ENCODE measurements at places on chromosomes 4 and X.

- no peak for DNase-seq
Observed at GRCh38 chr4:57090079-57090478, 20.1 kb downstream of the IGFBP7 start.

GRCh38 chr4:38072578-38072977 is 112.4 kb downstream of the PTTG2 start:
- no peak for DNase-seq

GRCh38 chrX:21970326-21970725 is 29.8 kb downstream of the SMS start:
- no peak for DNase-seq

DNA sequence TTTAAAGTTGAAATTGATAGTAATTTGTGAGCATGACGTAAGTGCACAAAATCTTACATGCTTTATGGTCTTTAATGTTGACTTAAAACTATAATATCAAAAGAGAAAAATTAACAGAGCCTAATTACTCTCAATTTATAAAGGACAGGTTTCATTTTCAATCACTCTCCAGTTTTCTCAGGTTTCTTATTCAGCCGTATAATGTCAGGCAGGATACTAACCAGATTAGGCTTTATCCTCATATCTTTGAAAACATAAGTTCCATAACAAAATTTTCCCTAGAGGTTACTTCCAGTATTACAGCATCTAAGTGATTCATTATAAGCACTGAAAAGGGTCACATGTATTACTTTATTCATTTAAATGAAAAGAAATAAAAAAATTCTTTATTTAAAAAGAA is 492.1 kb downstream of the PACRGL start:
- DNase-seq, result no peak

DNA sequence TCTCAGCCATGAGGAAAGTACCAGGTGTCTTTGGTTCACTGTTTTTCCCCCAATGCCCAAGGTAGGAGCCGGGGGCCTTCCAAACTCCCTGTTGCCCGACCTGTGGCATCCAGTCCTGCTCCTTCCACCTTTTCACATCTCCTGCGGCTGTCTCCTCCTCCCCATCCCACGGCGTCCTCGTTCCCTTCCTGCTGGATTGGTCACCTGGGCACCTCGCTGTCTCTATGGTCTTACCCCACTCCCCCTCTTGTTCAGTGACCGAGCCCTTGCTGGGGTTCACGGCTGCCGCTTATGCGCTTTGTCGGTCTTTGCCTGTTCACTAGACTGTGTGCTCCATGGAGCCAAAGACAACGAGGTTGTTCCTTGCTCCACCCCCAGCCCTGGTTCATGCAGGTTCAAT is 188.7 kb upstream of the PSAPL1 start:
- no peak for DNase-seq

GRCh38 chrX:135295944-135296305 is 13.4 kb upstream of the ETDC start:
- DNase-seq, result no peak

GRCh38 chrX:41314204-41314603 is 19.8 kb upstream of the DDX3X start:
- no peak for DNase-seq

DNA sequence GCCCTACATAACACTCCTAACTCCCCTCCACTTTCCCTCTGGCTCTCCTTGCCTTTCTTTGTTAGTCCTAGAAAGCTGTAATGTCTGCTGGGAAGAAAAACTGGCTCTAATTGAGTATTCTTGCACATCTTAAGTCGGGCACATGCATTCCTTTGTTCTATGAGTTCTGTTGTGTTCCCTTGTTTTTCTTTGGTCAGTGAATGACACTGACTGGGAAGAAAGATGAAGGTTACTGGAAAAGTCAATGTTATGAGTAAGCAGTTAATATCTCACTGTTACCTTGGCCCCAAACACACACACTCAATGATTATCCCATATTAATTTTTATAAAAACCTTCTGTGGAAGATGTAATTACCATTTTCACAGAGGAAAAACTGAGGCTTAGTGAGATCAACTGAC is 215.9 kb downstream of the SOWAHB start:
- no peak for DNase-seq

- no peak for DNase-seq
Observed at GRCh38 chr4:70133473-70133872, 20.6 kb upstream of the PRR27 start.

DNA sequence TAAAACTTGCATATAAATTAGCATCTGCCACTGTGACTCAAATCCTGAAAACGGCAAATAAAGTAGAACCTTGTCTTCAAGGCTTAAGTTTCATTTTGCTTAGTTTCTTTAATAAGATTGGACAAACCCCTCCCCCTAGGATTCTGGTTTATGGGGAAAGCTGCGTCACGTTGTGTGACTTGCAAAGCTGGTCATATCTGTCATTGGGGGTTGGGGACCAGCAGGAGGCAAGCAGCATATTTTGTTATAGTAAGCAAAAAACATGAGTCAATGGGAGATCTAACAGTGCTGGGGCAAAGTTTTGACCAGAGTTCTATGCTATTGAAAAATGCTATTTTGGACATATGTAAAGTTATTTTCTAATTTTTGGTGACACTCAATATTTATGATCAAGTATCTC is 407.3 kb downstream of the PCDH18 start:
- DNase-seq, result no peak

DNA sequence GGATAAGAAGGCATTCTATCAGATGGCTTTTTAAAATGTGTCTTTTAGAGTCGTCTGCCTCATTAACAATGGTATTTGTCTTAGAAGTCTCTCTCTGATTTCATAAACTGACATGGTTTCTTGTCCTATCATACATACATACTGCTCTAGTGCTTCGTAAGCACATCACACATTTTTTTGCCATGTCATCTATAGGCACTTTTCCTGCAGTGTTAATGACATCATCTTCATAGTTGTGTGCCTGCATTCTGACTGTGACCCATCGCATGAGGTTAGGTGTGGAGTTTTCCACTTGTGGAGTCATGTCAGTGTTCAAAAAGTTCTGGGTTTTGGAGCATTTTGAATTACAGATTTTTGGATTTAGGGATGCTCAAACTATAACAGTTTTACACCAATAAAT is 361.6 kb upstream of the SPOCK3 start:
- no peak for DNase-seq

GRCh38 chrX:110442635-110443034 is 84.0 kb downstream of the RTL9 start:
- DNase-seq, result no peak

- no peak for DNase-seq
Observed at GRCh38 chr4:158778156-158778711, 9.4 kb downstream of the FNIP2 start.

- no peak for DNase-seq
Observed at GRCh38 chr4:1763550-1764080, 29.5 kb upstream of the FGFR3 start.

DNA sequence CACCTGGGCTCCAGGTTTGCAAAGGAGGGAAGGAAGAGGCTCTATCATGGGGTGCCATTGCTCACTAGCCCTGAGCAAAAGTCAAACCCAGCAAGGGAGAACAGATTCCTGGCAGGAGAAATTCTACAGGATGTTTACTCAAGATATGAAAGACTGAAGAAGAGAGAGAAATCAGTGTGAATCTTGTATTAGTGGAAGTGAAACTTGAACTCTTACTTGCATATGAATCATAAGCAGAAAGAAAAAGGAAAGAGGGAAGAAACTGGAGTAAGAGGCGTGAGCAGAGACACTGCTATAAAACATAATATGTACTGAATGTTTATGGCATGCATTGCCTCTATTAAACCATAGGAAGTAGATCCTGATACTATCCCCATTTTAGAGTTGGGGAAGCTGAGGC is 60.9 kb downstream of the C4orf46 start:
- no peak for DNase-seq

- DNase-seq, result peak; percentile 65
Observed at GRCh38 chr4:125316791-125317524, 2.2 kb downstream of the FAT4 start.

- DNase-seq, result no peak
Observed at GRCh38 chr4:64718091-64718490, 308.8 kb upstream of the TECRL start.

DNA sequence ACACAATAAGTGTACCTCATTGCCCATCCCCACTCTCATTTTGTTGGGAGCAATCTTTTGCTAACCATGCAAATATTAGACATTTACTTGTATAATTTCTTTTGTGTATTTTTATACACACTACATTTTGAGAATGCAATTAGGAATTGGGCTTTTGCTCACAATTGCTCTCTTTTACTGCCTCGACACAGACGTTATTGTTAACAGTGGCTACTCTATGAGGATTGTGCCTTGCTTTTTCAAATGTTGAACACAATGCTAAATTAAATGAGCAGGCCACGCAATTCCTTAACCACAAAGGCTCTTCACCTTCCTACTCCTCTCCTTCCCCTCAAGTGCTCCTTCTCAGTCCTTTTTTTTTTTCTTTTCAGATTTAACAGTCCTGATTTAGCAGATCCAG is 42.8 kb upstream of the HPF1 start:
- no peak for DNase-seq

GRCh38 chr4:1967512-1968149 is 41.1 kb downstream of the NELFA start:
- no peak for DNase-seq

DNA sequence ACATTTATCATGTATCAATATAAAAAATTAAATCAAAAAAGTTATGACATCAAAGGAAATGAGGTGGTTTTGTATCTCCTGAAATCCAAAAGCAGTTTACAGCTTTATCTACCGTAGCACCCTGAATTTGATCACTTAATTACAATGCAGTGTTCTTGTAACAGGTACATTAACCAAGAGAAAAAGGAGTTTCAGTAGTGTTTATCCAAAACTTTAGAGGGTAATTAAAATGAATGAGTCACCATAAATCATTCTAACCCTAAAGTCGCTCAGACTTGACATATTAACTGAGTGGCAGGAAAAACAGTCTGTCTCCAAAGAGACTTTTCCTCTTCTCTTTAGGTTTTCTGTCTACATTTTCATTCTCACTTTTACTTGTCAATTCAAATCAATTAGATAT is 907.6 kb upstream of the EPHA5 start:
- DNase-seq, result no peak

GRCh38 chrX:39661116-39661907 is 436.4 kb downstream of the BCOR start:
- no peak for DNase-seq

DNA sequence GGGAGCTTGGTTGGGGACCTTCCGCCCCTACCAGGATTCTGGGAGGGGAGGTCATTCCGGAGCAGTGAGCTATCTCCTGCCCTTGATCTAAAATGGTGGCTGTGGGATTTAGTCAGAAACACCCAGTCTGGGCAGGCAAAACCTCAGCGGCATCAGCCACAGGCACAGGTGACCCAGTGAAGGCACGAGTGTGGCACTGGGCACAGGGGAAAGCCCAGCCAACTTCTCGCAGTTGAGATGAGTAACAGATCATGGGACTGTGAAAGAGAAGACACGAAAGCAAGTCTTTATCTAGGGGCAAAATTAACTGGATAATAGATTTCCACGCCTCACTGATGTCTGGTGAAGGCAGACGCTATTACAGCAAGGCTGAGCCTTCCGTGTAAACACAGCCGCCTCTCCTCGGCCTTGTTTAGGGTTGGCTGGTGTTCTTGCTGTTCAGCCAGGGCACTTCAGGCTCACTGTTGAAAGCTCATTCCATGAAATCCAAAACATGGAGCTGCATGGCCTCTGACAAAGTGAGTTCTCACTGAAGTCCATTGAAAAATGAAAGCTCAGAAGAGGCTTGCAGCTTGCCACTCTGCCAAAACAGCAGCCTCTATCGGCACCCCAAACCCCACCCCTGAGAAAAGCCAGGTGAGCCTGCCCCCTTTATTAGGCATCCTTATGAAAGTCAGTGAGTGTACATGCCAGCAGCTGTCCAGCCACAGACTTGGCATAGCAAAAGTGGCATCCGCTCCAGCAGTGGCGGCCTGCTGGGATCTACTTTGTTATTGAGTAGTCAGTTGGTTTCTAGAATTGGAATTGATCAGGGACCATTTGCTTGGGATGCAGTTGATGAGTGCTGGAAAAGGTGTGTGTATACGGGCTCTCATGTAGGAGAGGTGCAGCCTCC is 102.3 kb upstream of the MTM1 start:
- DNase-seq, result no peak

GRCh38 chr4:73080789-73081188 is 11.3 kb upstream of the COX18 start:
- DNase-seq, result no peak

DNA sequence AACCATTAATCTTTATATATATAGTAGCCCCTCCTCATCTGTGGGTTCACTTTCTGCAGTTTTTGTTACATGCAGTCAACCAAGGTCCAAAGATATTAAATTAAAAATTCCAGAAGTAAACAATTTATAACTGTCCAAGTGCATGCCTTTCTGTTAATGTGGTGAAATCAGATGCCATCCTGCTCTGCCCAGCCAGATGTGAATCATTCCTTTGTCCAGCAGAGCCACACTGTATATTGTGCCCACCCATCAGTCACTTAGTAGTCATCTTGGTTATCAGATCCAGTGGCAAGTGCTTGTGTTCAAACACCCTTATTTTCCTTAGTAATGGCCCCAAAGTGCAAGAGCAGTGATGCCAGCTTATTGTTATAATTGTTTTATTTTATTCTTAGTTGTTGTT is 17.2 kb upstream of the PRDM5 start:
- no peak for DNase-seq

DNA sequence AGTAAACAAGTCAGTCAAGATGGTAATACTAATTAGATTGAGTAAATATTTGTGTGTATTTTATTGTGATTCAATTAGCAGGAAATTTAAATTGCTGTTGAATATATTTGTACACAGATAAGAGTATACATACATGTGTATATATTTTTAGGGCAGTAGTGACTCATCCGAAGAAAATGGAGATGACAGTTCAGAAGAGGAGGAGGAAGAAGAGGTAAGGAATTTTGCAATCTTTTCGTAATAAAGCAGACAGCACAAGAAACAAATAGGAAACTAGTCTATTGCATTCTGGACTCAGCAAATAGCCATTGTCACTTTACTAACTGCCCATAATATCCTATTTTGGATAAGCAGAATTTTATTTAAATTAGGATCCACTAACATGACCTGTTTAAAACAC is 6.6 kb downstream of the IBSP start:
- DNase-seq, result no peak

- DNase-seq, result no peak
Observed at GRCh38 chr4:113398441-113399143, 349.1 kb downstream of the ANK2 start.

DNA sequence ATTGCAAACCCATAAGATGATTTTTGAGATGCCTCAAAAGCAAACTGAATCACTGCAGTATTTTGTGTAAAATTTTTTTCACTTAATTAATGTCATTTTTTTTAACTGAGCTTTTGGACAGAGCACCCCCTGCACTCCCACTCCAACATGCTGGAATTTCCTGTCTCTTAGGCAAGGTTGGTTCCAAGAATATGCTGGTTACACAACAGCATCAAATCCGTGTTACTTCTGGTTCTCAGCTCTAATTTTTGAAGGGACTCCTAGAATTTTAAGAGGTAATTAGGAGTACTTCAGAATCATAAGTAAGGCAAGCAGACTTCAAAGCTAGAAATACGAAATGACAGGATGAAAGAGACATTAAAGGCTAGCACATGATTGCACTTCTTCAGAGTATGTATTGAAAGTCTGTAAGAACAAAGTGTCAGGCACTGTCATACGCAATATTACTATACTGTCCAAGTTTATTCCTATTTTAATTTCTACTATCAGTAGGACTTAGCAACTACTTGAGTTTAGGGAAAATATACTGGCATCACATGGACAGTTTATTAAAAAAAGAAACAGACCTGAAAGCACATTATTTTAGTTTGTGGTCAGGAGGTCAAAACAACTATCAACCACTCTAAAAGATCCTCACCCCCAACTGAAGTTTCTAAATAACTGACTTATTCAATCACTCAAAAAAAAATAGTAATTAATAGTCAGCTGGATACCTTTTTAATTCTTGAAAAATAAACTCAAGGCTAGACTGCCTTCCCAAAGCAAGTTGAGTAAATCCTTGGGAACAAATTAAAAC is 1.6 kb upstream of the JCHAIN start:
- no peak for DNase-seq
